Endodermal cell (in vitro differentiated cells): ENCODE measurements at places on chromosomes 13 and 19. TPM values are rescaled to one million over a fixed set of nuclear protein-coding genes. Genes with fewer than 3 reads are reported as not detected.

The ZNF610 gene
- total RNA-seq: 7.0 to 12.0 TPM (median 8.1 TPM) in 3 replicates

- H3K27me3 ChIP-seq: no peaks in the 10 kb centered on the region
- H3K36me3 ChIP-seq: no peaks in the 10 kb centered on the region
- no peak overlapping the region for H3K4me3 ChIP-seq
- H3K27ac ChIP-seq: no peak overlapping the region
- DNase-seq: no peak
Observed at GRCh38 chr13:47017476-47017875, 120.6 kb upstream of the HTR2A start.

DNA sequence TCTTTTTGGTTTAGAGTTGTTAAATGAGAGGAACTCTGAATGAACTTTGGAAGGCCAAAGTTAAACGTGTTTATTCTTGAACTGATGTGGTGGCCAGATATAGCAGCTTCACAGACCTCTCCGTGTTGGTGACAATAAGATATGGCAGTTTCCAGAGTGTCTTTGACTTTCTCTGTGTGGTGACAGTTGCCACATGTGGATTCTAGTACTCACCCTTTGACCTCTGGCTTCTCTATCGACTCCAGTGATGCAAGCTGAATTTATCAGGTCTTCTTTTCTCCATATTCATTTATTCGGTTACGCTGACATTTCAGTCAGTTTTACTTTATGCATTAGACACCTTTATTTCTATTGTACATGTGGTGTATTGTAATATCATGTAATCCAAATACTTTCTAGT is 1469.5 kb downstream of the SLITRK1 start:
- no peaks in the 10 kb centered on the region for H3K27me3 ChIP-seq
- no peak overlapping the region for H3K4me3 ChIP-seq
- H3K36me3 ChIP-seq: no peaks in the 10 kb centered on the region
- no peak overlapping the region for H3K27ac ChIP-seq

GRCh38 chr19:18021121-18021755 is 13.3 kb downstream of the ARRDC2 start:
- H3K27ac ChIP-seq: no peak overlapping the region
- no peak overlapping the region for H3K4me3 ChIP-seq
- no peaks in the 10 kb centered on the region for H3K36me3 ChIP-seq
- H3K4me1 ChIP-seq: no peaks in the 10 kb centered on the region

GRCh38 chr13:94112227-94112626 is 367.3 kb downstream of the DCT start:
- no peak overlapping the region for H3K27ac ChIP-seq
- no peak for DNase-seq
- no peaks in the 10 kb centered on the region for H3K36me3 ChIP-seq

GRCh38 chr13:49652355-49653305 is 24.3 kb downstream of the ARL11 start:
- no peak overlapping the region for H3K4me3 ChIP-seq
- H3K4me1 ChIP-seq: peaks cover 6% of the 10 kb centered on the region
- DNase-seq: peak; percentile 83
- no peaks in the 10 kb centered on the region for H3K27me3 ChIP-seq
